ENCODE measurements at places on chromosomes 6 and 20.
A peak's percentile ranks its signal among the peaks of the same experiment; 100 is the strongest.

- no peak for DNase-seq
Measured at GRCh38 chr6:48917233-48917632, 545.8 kb downstream of the MMUT start.

DNA sequence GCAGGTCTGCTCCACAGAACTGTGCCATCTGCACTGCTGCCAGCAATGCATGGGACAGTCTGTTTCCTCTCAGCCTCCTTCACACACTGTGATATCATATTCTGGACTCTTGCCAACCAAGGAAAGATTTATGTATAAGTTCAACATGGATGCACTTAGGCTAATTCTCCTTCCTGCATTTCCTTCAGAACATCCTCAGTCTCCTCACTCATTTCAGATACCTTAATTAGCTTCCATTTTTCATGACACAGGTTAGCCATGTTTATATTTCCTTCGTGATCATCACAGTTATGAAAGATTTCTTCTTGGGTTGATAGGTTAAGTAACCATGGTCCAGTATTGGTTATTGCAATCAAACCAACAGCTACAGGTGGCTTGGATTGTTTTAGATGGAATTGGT, 46.4 kb upstream of the DDR1 start:
- no peak for DNase-seq

DNA sequence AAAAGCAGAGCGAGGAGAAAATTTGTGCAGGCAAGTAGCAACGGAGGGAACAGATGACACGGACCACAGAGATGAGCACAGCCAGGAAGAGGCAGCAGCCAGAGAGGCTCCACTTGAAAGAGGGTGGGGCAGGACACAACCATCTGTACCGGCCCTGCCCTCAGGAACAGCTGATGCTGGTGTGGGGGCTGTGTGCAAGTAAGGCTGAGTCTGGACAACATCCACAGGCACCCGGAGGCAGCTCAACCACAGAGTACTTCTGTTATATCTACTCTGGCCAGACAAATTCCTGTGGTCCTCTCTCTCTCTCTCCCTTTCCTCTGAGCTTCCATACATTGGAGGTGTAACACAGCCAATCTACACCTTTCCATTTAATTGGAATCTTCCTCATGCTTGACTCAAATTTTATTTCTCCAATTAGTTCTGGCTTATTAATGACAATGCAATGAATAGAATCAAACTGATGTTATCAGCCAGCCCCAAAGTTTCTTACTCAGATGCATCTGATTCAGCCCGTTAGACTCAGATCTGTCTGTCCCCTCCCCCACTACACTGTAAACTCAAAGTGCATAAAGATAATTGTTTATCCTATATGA, 24.9 kb downstream of the KIF13A start:
- DNase-seq = no peak

GRCh38 chr6:110357664-110358552, at the start of gene METTL24:
TSS of gene METTL24 (minus strand) at chr6:110358349. CDS start at chr6:110358272, 77 bp downstream.
- peak; percentile 39 for DNase-seq

DNA sequence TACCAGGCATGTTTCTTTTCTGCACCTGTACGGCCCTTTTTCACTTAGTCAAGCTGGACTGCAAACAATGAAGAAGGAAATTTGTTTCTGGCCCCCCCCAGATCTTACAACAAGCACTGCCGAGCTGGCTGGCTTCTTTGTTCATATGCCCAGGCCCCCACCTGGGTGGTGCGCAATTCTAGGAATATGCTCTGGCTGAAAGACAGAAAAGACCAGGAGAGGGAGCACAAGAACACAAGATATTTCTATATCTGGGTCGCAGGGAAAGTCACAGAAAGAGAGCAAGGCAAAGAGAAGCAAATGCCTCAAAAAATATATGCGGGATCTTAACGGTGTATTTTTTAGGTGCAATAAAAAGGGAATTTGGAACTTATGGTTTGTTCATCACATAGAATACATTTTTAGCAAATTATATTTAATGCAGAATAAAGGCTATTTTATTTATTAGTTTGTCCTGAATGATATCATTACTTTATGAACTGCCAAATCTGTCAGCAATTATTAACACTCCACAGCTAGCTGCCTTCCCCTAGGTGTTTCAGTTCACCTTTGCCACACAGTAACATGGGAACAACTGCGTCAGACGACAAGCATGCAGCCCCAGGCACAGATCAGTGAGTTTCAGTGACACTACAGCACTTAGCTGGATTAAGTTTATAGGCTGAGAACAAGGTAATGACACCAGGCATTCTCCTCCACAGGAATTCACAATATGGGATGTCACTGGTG, 76.5 kb downstream of the GJA10 start:
- no peak for DNase-seq

- no peak for DNase-seq
Measured at GRCh38 chr6:56765494-56765893, 122.8 kb upstream of the DST start.

DNA sequence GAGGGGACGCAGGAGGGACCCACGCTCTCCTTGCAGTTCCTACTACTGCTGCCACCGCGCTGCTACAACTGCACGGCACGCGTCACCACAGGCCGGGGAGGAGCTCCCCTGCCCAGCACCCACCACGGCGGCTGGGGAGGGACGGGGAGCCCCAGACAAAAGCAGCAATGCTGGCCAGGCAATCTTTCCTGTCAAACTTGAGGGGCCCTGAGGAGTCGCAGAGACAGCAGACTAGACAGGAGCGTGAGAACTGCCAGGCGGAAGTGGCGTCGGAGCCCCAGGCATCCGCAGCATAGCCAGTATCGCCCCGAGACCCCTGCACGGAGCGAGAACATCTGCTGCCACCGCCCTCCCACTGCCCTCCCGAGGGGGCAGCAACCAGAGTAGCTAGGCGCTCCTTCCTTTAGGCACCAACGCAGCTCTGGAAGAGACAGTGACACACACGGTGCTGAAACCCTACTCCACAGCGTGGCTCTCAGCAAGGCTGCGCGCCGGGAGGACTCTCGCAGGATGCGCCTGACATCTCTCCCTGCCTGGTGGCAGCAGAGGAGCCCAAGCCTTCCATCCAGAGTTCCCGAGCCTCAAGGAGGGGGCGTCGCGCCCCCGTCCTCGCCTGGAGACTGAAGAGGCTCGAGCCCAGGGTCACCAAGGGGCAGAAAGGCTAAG, 2.2 kb downstream of the TAF4 start:
- DNase-seq = no peak

GRCh38 chr6:139841794-139842215, 467.4 kb upstream of the CITED2 start:
- DNase-seq = peak; percentile 11

DNA sequence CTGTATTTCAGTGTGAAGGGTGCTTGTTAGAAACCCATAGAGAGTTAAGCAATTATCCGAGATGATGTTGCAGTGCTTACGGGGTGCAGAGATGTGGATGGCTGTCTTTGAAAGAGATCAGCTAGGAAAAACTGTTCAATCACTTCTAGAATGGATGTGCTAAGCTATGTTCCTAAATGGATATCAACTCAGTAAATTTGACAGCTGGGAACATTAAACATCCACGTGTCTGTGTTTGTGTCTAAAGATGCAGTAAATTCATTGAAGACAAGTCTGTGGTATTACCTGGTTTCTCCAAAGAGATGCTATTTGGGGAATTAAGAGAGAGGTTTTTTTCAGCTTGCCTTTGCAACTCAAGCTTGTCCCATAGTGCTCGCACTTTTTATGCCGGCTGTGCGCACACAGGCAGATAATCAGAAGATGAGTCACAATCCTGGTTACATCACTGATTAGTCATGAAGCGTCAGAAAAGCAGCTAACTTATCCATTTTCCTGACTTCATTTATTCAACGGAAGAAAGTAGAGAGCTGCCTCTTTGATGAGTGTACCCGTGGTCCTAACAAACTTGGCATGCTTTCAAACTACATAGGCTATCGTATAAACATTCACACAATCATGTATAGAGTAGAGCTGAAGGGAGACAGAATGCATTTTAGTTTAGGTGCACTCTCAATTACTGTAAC, 691.7 kb upstream of the SLC35B3 start:
- DNase-seq = no peak

- DNase-seq = no peak
Measured at GRCh38 chr6:102023977-102024657, 630.6 kb downstream of the GRIK2 start.

DNA sequence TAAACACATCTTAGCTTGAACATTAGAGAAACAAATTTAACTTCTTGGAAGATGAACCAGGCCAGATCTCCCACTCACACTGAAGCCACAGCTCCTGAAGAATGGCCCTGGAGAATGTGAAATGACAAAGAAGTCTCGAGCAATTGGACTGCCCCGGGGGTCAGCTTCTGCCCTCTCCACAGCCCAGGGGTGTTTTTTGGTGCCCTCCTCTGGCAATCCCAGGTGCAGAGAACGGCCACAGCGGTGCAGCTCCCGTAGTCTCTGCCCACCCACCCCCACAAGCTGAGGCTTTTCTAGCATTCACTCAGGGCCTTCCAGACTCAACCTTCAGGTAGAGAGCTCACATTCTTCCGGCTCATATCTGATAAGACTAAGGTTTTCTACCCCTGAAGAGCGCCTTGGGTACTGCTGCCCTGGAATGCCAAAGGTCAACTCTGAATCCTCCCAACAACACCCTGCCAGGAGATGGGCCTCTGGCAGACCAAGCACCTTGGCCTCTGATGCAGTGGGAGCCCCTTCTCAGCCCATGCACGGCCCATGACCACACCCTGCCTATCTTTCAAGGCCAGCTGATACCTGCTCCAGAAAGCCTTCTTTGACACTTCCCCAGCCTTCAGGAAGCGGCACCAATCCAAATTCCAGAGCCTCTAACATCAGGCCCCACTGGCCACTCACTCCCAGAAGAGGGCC, 208.3 kb downstream of the SYNDIG1 start:
- DNase-seq = no peak

GRCh38 chr20:63612276-63612931, 14.5 kb downstream of the GMEB2 start:
- no peak for DNase-seq

DNA sequence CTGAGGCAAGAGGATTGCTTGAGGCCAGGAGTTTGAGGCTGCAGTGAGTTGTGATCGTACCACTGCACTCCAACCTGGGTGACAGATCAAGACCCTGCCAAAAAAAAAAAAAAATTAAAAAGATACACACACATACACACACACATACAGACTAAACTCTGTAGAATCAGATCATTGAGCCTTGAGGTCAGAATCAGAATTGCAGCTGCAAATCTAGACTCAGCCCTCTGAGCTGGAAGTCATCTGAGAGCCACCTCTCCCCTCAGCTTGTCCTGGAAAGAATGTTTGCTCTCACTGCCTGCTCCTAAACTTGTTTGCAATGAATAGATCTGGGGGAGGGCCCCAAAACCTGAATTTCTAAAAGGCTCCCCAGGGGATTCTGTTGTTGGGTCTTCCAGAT, 41.4 kb upstream of the ANGPT4 start:
- peak; percentile 44 for DNase-seq

GRCh38 chr6:134379076-134379475, 61.2 kb upstream of the SGK1 start:
- DNase-seq = peak; percentile 36

DNA sequence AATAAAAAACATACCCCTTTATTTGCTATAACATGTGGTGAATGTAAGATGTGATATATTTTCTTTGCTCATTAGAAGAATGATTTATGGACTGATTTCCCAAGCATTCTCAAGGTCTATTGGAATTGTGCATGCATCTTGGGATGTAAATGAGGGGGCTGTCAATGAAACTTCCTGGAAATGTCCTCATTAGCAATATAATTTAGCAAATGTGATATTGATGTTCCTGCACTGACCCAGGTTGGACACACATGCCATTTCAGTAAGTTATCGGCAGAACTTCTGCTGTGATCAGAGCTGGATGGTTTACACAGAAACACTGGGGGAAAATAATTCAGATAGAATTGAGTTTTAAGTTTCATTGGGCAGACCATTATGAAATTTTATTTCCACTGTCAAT, 99.9 kb downstream of the ELOVL4 start:
- DNase-seq = no peak

DNA sequence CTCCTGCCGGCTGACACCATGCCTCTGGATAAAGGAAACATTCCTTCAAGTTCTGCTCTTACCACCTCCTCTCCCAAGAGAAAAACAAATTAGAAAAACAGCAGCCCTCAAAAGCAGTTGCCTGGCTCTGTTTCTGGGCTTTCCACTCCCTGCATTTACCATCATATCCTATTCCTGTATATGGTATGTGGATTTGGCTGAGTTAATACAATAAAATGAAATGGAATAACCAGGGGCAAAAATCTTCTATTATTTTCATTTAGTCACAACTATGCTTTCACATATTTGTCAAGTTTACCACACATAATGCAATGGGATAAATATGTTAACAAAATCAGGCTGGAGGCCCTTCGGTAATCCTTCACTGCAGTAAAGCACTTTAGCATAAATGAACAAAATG, 34.3 kb downstream of the COL12A1 start:
- DNase-seq = no peak

DNA sequence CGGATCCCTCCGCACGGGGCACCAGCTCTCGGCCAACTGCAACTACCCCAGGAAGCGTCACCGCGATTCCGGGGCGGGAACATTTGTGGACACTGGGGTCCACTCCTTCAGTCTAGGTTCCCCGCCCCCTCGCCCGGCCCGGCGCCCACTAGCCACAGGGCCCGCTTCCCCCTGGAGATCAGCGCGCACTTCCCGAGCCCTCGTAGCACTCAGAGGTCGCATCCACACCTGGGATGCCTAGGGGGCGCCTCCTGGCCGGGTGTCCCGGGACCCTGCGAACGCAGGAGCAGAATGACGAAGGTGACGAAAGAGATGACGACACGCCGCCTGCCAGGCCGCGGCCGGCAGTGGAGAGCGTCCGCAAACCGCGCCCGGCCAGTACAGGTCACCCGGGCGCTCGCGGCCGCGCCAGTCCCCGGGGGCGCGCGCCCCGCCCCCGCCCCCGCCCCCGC, 309 bp upstream of the AIG1 start:
- peak; percentile 84 for DNase-seq

- no peak for DNase-seq
Measured at GRCh38 chr6:52317211-52317610, 32.7 kb upstream of the MCM3 start.

DNA sequence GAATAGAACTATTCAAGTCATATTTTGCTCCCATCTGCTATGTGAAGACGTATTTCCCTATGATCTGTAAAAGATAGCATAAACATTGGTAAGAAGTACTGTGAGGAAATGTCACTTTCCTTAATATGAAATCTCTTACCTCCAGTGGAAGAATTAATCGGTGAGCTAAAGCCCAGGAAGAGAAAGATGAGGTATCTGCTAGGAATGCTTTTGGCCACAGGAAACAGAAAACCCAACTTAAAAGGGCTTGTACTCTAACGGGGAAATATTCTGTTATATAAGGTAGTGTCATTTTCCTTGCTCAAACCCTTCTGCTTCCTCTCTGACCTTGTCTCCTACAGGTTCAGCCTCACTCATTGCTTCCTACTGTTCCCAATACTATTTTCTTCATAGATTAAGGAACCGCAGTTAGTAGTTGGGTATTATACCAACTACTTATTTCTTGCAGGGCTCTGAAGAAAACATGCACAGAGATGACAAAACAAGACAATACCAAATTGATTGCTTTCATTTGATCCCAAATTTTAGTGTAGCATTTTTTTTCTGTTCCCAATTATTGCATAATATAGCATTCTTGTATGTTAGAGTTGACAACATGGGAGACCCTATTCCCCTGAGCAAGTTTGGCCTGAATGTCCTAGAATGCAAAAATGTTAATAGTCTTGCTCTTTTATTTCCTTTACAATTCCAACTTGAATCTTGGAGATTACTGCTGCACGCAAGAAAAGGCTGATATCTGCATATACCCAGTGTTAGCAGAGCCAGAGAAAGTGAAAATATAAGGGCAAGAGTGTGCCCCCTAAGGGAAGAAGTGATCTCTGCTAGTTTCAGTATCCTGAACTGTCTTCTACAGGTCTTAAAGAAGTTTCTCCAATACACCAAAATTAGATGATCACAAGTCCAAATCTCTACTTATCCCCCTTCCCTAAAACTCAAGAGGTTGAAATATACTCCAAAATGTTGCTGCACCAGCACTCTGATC, 65.3 kb downstream of the AFG1L start:
- no peak for DNase-seq
